ENCODE measurements at places on chromosomes 12 and 14.

DNA sequence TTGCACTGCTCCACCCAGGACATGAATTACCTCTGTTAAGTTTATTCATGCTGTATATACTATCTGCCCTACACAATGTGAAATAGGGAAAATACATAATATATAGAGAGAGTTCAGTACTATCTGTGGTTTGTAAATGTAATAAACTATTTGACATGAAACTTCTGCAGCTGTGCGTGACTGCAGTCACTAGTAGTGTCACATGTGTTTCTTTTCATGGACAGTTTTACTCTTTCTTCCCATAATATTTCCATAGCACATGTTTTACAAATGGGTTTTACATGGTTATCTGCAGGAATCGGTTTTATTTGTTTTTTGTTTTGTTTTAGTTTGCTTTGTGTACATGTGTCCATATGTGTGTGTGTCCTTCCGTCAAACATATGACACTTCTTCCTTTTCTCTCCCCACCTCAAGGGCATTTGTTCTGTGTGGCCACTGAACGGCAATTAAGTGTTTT is 1644.1 kb upstream of the FLRT2 start:
- no peak for DNase-seq

DNA sequence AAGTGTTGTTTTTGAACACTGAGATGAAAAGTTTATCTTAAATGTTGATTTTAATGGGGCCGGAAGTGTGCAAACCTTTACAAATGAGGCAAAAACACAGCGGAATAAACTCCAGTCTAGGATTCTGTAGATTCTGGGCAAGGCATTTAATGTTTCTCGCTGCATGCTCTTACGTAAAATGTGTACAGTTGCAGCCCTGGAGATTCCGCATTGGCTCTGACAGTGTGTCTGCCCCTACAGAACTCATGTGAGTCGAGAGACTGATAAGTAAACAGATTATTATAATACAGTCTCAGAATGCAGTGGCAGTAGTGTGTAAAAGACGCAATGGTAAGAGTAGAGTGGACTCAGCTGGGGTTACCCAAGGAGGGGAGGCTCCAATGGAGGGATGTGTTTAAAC is 33.6 kb downstream of the LRRK2 start:
- DNase-seq, result no peak

GRCh38 chr12:50353404-50353803 is 43.0 kb downstream of the FAM186A start:
- DNase-seq, result no peak

- no peak for DNase-seq
Measured at GRCh38 chr14:57382283-57382682, 8.1 kb upstream of the NAA30 start.

Measured in mesothelial cell of epicardium (in vitro differentiated cells).